ENCODE measurements at places on chromosomes 7 and 10. TPM values are rescaled to one million over a fixed set of nuclear protein-coding genes. Genes with fewer than 3 reads are reported as not detected.

GRCh38 chr10:91602868-91603568, 29.9 kb downstream of the PPP1R3C start:
- DNase-seq, result no peak
- H3K36me3 ChIP-seq, result no peaks in the 10 kb centered on the region
- no peak overlapping the region for H3K4me3 ChIP-seq
- H3K4me1 ChIP-seq, result no peaks in the 10 kb centered on the region
- no peak overlapping the region for H3K27ac ChIP-seq
- H3K27me3 ChIP-seq, result peaks cover 4% of the 10 kb centered on the region

GRCh38 chr10:90986136-90986760, 65.4 kb upstream of the ANKRD1 start:
- no peak overlapping the region for H3K27ac ChIP-seq
- no peaks in the 10 kb centered on the region for H3K36me3 ChIP-seq
- no peak for DNase-seq
- no peak overlapping the region for H3K4me3 ChIP-seq
- H3K4me1 ChIP-seq, result no peaks in the 10 kb centered on the region
- H3K27me3 ChIP-seq, result peaks cover 2% of the 10 kb centered on the region

DNA sequence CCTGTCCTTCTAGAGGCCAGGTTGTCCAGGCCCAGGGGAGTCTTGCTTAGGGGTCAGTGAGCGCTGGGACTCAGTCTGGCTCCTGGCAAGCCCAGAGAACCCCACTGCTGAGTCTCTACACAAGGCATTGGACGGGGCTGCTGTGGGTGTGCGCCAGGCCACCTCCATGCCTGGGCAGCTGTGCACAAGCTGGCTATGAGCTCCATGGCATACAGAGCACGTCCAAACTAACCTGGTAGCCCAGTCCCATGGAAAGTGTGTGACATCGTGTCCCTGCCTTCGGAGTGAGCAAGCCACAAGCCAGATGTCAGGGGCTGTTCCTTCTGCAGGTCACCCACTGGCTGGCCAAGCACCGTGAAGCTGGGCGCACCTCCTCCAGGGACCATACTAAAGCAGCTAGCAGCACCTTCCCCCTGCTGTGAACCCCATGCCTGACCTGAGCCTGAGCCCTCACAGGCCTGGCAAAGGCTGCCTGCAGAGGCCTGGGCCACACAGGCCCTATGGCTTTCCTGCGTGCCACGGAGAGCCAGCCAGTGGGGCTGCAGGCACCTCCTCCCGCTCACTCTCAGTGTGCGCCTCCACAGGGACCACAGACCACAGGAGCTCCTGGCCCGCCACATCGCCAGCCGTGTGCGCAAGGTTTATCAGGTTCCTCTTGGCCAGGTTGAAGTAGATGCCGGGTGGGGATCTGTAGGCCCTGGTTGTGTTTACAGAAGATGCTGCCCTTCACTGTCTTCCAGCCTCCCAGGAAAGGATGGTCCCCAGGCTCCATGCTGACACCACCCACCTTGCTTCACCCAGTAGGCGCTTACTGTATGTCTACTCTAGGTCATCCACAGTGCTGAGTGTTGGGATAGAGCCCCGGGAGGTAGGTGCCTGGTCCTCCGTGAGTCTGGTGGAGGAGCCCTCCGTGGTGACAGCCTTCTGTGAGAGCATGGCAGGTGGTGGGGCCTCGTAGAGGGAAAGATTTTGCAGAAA, 219.7 kb downstream of the EBF3 start:
- H3K27ac ChIP-seq, result no peak overlapping the region
- no peaks in the 10 kb centered on the region for H3K36me3 ChIP-seq
- H3K4me3 ChIP-seq, result no peak overlapping the region
- no peaks in the 10 kb centered on the region for H3K27me3 ChIP-seq

- H3K36me3 ChIP-seq, result peaks cover 13% of the 10 kb centered on the region
- H3K4me1 ChIP-seq, result peaks cover 34% of the 10 kb centered on the region
- H3K27ac ChIP-seq, result no peak overlapping the region
- DNase-seq, result no peak
Measured at GRCh38 chr7:149877890-149878522, 4.2 kb downstream of the ATP6V0E2 start.

The MRLN gene
- total RNA-seq, result not detected

The ACHE gene
- total RNA-seq, result not detected

- H3K4me3 ChIP-seq, result no peak overlapping the region
- H3K27me3 ChIP-seq, result no peaks in the 10 kb centered on the region
- peaks cover 32% of the 10 kb centered on the region for H3K4me1 ChIP-seq
- no peak for DNase-seq
Measured at GRCh38 chr7:77794000-77794399, 4.2 kb downstream of the TMEM60 start.

GRCh38 chr7:137399827-137400823, 56.6 kb upstream of the PTN start:
- no peaks in the 10 kb centered on the region for H3K4me1 ChIP-seq
- DNase-seq, result no peak
- H3K27me3 ChIP-seq, result no peaks in the 10 kb centered on the region
- no peak overlapping the region for H3K4me3 ChIP-seq

DNA sequence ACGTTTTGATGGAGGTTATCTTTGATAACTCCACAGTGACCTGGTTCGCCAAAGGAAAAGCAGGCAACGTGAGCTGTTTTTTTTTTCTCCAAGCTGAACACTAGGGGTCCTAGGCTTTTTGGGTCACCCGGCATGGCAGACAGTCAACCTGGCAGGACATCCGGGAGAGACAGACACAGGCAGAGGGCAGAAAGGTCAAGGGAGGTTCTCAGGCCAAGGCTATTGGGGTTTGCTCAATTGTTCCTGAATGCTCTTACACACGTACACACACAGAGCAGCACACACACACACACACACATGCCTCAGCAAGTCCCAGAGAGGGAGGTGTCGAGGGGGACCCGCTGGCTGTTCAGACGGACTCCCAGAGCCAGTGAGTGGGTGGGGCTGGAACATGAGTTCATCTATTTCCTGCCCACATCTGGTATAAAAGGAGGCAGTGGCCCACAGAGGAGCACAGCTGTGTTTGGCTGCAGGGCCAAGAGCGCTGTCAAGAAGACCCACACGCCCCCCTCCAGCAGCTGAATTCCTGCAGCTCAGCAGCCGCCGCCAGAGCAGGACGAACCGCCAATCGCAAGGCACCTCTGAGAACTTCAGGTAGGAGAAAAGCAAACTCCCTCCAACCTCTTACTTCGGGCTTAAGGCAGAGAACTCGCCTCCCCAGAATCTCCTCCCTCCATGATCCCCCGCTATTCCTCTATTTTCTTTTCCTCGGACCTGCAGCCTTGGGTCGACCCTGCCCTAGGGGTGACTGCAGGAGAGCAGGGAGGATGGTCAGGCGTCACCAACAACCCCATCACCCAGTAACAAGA, at the start of gene SERPINE1:
Gene SERPINE1 (plus strand): TSS at position 454 of the 809 bp plus-strand sequence. CDS start 1,290 bp downstream, outside the sequence.
- H3K27ac ChIP-seq, result peak within 1 kb of the TSS; percentile 55
- peaks cover 61% of the 10 kb centered on the region for H3K27me3 ChIP-seq
- peaks cover 50% of the 10 kb centered on the region for H3K4me1 ChIP-seq
- peak within 1 kb of the TSS; percentile 59 for H3K4me3 ChIP-seq

- no peak for DNase-seq
- H3K27ac ChIP-seq, result no peak overlapping the region
- H3K36me3 ChIP-seq, result no peaks in the 10 kb centered on the region
Measured at GRCh38 chr10:91391920-91392319, 18.2 kb upstream of the HECTD2 start.

All from activated CD4-positive, alpha-beta memory T cell treated with anti-CD3 and anti-CD28 coated beads, Interleukin-2, amount 10 ng/mL, durations not matched to agents 7 days and 5 days (primary cell).